ENCODE measurements at places on chromosomes 12 and 14.

DNA sequence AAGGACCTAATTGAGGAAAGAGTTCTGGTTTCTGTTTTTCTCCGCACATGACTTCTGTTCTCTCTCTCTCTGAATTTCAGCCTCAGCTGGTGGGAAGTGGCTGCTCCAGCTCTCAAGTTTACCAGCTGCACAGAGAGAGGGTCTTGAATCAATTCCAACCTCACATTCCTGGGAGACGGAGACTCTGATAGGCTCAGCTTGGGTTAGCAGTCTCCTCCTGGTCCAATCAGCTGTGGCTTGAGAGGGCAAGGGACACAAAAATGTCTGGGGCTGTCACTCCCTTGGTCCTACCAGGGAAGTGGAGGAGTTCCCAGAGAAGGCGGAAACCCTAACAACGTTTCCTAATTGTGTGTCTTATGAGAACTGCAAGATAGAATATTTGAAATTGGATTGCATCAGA lies 7.0 kb downstream of the CCDC63 start:
- DNase-seq: no peak

GRCh38 chr14:75069121-75069810 lies at the start of gene ZC2HC1C:
TSS of gene ZC2HC1C (plus strand) at chr14:75069641. CDS start at chr14:75070574, 933 bp downstream.
- peak; percentile 69 for DNase-seq

DNA sequence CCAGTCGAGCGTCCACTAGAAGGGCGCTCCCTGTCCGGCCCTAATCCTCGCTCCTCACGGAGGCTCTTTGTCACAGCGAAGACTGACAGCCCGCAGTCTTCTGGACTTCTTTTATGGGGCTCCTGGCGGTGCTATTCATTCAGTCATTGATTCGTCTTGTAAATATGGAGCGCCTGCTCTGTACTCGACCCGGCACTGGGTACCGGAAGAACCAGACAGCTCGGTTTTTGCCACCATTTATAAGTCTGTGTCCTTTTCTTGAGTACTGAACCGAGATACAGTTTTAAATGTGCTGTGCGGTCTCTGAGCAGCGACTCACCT lies 570 bp downstream of the DMAC2L start:
- no peak for DNase-seq

- DNase-seq: peak; percentile 75
These were observed 25.0 kb downstream of the HIP1R start for GRCh38 chr12:122860040-122860853.

DNA sequence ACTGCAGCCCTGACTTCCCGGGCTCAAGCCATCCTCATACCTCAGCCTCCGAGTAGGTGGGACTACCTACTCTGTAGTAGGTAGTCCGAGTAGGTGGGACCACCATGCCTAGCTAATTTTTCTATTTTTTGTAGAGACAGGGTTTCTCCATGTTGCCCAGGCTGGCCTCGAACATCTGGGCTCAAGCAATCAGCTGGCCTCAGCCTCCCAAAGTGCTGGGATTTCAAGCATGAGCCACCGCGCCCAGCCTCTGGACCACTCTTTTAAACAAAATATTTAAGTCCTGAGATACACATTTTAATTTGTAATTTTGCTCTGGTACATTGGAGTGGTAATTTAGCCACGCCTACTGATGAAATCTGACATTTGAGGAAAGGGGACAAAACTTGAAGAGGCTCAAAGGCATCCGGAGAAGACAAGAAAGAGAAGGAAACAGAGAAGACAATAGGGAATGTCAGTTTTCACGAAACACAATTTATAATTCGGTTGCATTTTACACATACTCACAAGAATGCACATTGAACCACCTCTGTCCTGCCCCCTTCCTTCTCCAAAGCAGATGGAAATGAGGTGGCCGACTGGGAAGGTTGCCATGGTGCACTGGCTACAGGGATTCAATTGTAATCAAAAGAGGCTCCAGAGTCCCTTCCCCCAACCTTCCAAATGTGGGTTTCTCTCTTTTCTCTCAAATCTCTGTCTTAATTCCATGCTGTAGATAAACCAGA lies 9.7 kb upstream of the TUBA1A start:
- DNase-seq: no peak

- no peak for DNase-seq
These were observed 30.5 kb upstream of the SLC15A5 start for GRCh38 chr12:16307856-16308475.

GRCh38 chr12:2113119-2113912 lies 60.5 kb downstream of the CACNA1C start:
- DNase-seq: no peak

GRCh38 chr12:10395390-10395998 lies 5.7 kb upstream of the KLRK1 start:
- DNase-seq: no peak

GRCh38 chr14:99262977-99263448 lies 9.0 kb downstream of the BCL11B start:
- no peak for DNase-seq

DNA sequence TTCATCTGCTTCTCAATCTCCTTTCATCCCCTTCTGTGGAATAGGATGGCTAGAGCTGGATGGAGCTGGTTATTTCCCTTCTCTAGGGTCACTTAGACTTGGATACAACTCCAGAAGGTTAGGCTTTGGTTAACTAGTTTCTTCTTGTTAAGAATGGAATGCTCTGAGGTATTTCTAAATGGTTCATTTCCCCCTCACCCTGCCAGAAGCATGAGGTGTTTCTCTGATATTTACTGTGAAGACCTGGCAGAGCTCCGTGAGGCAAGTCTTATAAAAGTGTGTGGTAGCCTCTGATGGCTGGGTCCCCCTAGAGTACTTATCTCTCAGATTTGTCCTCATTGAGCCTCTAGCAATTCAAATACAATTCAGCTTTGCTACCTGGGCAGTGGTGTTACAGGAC lies 207.9 kb downstream of the SLC16A7 start:
- DNase-seq: no peak

GRCh38 chr14:100617410-100618317 lies 30.4 kb upstream of the BEGAIN start:
- DNase-seq: no peak

GRCh38 chr14:51269634-51270033 lies 29.6 kb downstream of the TMX1 start:
- DNase-seq: no peak

GRCh38 chr14:88829685-88830302 lies 5.3 kb downstream of the TTC8 start:
- no peak for DNase-seq
